ENCODE measurements at places on chromosomes 16 and 17.

DNA sequence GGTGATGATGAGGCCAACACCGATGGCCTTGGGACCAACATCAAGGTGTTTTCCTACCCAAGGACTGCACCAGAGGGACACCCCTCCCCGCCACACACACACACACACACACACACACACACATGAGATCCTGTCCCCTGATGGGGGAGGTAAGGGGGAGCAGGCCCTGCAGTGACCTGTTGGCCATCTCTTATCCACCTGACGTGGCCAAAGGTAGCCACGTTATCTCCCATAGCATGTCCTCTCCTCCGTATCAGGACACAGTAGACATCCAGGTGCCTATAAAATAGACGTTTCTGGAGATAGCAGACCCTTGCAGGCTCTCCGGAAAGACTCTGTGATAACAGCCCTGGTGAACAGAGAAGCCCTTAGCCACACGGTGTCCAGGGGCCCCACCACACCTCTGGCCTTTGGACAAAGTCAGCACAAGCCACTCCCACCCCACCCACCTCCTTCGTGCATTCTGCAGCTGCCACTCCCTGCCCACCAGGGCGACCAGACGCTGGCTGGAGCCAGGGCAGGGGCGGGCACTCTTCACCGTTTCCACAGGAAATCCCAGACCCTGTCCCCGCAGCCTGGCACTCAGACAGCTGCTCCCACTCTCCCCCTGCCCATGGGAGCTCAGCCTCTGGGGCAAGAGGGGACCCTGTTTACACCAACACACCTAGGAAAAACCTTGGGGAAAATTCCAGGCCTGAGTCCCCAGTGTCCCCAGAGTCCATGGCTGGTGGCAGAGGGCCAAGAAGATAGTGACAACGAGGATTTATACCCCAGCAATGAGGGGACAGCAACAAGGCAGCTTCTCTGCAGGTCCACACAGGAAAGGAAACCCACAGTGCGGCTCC is 15.4 kb upstream of the ENPP7 start:
- no peak for DNase-seq

- no peak for DNase-seq
Observed at GRCh38 chr16:73063854-73064211, 15.9 kb upstream of the ZFHX3 start.

DNA sequence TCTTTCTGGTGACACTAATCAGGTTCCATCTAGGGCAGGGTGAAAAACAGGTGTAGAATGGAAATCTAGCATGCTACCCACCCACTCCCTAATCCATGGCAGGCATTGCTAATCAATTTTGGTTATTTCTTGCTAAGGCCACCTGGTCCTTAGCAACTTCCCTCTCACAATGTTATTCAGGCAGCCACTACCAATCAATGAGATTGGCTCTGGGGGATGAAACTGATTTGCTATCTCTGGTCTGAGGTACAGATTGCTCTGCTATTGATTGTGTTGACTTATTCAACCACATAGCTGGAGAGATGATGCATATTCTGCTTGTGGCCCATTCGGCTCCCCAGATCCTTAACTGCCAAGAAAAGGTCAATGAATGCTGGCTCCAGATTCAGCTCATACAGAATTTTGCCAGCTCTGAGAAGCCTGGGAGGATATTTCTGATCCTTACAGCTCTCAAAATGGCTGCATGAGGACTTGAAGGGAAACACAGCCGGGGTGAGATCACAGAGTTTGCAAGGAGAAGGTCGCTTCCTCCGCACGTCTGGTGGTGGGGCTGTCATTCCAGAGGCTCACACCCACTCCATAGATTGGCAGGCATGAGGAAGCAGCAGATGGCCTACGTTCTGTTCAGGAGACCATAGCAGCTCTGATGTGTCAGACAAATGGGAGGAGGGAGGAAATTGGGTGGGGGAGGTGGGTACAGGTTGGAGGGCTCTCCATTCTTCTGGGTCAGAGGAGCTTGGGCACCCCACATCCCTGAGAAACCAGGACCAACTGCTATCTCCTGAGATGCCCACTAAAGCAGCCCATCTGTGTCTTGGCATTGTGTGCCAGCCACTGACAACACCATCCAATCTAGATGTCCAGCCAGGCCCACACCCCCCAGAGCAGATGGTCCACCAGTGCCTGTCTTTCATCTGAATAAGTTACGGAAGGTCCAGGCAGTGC is 22.3 kb downstream of the SEZ6 start:
- no peak for DNase-seq

- DNase-seq: peak; percentile 57
Observed at GRCh38 chr17:7656958-7657609, 6.4 kb downstream of the ATP1B2 start.

GRCh38 chr16:710500-711075 is 4.3 kb upstream of the METRN start:
- no peak for DNase-seq

DNA sequence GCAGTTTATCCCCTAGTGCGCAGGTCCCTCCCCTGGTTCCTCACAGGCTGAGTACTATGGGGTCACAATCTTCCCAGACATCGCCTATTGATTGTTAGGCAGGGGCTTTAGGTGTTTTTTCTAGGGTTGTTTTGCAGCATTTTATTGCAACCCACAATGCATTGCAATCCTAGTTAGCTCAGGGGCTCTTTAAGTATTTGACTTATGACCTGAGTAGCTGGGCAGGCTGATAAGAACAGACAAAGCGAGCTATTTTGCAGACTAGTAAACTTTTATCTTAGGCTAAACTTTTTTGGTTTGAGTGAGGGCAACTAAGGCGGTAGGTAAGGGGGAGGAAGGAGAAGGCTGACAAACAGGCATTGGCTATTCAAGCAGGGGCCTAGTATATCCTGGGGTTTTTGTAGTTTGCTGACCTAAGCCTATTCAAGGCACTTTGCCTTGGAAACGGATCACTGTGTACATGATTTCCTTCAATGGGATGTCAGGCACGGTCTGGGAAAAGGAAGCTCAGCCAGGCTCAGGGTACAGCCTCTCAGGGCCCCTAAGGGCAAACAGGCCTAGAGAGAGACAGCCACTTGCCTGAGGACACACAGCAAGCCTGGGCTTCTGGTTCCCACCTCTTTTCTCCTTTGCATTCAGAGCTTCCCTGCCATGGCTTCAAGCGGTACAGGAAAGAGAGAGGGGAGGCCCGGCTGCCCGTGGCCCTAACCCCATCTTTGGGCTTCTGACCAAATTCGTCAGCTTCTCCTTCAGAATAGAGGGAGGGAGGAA is 6.4 kb downstream of the DRC7 start:
- no peak for DNase-seq

GRCh38 chr17:80209765-80210164 is 10.4 kb downstream of the SGSH start:
- no peak for DNase-seq

GRCh38 chr16:29302976-29303375 is 103.5 kb downstream of the NPIPB11 start:
- no peak for DNase-seq

- DNase-seq: no peak
Observed at GRCh38 chr16:84327926-84328505, 33.3 kb downstream of the WFDC1 start.

DNA sequence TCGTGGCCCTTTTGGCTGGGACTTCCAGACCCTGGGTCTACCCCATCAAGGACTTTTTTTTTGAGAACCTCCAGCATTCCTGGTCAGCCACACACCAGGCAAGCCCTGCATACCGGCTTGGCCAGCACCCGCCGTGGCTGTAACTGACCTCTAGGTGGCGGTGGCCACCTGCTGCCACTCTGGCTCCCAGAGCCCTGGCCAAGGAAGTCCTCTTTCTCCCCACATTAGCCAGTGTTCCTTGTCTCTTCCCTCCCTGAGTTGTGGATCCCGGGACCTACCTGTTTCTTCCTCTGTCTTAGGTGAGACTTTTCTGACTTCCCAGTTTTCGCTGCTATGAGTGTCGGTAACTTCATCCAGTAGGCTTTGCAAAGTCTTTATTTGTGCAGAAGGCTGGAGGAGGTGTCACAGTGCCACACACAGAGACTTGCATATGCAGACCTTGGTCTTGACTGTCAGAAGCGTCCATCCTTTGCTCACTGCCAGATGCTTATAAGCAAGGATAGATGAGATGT is 348.3 kb downstream of the CPPED1 start:
- DNase-seq: no peak

GRCh38 chr16:14501331-14502255 is 128.5 kb downstream of the PARN start:
- no peak for DNase-seq

DNA sequence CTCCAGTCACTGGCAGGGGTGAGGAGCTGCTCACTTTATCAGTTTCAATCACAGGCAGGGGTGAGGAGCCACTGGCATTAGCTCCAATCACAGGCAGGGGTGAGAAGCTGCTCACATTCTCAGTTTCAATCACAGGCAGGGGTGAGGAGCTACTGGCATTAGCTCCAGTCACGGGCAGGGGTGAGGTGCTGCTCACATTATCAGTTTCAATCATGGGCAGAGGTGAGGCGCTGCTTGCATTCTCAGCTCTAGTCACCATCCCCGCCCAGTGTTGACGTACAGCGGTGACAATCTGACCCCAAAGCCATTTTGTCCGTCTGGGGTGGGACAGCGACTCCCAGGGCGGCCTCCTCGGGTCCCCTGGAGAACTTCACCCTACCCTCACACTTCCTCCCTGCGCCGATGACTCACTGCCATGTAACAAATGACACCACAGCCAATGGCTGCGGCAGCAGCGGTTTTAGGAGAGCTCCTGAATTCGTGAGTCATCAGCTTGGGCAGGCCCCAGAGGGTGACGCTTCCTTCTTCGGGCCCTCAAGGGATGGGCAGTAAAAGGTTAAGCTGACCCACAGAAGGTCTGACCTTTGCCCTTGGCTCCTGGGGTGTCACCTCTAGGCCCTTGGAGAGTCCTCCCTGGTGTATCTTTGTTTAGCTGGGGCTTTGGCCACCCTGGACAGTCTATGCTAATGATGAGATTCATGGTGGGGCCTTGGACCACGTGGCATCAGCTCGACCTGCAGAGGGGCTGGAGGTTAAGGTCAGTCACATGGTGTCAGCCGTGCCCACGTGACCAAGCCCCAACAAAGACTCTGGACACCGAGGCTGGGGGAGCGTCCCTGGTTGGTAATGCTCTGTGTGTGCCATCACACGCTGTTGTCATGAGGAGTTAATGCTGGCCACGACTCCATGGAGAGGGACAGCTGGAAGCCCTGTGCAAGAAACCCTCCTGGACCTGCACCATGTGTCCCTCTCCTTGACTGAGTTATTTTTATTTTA is 171.7 kb downstream of the C16orf95 start:
- DNase-seq: no peak

DNA sequence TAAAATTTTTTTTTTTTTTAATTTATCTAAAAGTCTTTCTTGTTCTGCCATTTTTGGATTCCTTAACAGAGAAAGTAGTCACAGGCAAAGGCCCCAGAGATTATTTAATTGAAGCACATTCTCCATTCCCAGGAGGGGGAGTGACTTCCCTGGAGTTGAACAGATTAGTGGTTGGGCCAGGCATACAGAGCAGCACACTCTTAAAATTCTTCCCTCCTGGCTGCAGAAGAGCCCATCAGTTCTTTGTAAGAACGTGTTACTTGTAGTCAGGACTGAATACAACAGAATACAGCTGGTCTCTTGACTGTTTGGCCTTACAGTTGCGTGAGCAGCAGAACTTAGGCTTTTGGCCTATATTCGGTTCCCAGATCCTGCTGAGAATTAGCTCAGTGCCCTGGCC is 1.8 kb downstream of the ALKBH5 start:
- no peak for DNase-seq

- no peak for DNase-seq
Observed at GRCh38 chr16:52631711-52632110, 84.8 kb upstream of the TOX3 start.

DNA sequence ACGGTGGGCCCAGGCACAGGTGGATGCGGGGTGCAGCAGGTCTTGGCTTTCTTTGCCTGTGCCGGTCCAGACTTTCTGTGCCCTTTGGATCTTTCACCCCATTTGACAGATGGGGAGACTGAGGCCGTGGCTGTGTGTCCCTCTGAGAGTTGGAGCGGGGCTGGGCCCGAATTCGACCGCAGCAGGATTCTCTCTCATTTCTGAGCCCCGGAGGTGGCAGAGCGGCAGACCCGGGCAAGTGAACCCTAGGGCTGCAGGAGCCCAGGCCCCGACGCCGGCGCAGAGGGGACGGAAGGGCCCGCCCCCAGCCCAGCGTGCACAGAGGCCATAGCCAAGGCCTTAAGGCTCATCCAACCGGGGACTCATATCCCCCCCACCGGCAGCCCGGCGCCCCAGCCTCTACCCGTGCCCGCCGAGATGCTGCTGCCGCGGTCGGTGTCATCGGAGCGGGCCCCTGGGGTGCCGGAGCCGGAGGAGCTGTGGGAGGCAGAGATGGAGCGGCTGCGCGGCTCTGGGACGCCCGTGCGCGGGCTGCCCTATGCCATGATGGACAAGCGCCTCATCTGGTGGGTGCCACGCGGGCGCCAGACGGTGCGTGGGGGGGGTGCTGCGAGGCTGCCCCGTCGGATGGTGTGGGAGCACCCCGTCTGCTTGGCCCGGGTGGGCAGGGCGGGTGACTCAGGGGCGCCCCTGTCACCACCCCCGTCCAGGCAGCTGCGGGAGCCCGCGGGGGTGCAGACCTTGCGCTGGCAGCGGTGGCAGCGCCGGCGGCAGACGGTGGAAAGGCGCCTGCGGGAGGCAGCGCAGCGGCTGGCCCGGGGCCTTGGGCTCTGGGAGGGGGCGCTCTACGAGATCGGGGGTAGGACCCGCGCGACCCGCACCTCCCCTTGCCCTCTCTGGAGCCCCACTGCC is 857 bp downstream of the TMC8 start:
- no peak for DNase-seq

GRCh38 chr16:12317856-12318537 is 341.5 kb downstream of the SNX29 start:
- DNase-seq: no peak

DNA sequence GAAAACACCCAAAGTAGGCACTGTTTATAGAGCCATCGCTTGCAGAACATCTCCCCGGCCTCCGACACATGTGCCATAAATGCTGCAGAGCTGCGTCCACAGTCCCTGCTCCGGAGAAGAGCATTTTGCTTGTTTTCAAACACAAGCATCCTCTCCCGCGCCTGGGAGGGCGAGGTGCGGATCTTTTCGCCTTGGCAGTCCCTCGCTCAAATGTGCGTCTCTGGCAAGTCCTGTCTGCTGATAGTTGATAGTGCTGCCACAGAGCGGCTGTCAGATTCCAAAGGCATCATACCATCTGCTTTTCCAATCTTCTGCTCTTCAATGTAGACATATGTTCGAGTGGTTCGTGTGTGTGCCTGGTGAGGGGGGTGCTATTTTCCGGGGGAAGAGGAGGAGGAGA is 603.7 kb downstream of the MAF start:
- DNase-seq: no peak

DNA sequence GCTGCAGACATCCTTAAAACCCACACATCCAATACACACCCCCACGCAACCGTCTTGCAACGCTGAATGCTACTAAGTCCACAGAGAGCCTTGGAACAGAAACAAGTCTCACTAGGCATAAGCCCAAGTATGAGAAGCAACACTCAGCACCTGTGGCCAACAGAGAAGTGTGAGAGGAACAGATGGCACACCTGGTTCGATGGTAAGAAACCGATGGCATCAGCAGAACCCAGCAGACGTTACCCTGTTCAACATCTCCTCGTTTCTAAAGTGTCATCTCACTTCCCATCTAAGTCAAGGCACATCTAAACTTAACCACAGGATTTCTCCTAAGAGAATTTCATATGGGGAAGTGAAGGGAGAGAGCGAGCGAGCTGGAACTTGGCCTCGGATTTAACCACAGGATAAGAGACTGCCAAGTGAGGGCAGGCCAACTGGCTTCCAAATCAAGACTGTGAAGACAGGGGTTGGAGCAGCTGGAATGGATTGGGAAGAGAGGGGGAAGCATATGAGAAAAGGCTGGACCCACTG is 41.0 kb downstream of the NXPH3 start:
- no peak for DNase-seq

All from left renal pelvis (tissue), 4 donors.